ENCODE measurements at places on chromosomes 11 and 22.

DNA sequence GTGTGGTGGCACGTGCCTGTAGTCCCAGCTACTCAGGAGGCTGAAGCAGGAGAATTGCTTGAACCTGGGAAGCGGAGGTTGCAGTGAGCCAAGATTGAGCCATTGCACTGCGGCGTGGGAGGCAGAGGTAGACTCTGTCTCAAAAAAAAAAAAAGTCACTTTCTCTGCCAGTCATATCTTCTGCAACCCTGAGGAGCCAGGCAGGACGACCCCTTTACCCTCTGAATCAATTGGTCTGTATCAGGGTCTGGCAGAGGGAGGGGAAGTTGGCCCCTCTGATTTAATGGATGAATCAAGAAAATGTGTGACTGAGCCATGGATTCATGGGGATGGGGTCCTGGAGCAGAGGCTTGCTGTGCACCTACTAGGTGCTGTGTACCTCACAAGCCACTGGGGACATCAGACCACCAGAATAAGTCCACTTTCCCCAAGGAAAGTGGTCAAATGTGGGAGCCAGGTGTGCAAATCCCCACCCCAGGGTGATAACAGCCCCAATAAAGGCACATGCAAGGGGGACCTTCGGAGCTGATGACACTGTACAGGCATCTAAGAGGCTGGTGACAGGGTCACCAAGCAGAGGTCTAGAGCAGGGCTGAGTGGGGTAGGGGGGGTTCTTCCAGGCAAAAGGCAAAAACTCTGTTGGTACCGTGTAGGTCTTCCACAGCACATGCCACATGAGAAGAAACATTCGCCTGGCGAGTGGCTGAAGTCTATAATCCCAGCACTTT, 29.0 kb downstream of the TXN2 start:
- no peak for DNase-seq

- no peak for DNase-seq
These were observed 99.8 kb downstream of the ZBTB16 start for GRCh38 chr11:114159320-114159719.

DNA sequence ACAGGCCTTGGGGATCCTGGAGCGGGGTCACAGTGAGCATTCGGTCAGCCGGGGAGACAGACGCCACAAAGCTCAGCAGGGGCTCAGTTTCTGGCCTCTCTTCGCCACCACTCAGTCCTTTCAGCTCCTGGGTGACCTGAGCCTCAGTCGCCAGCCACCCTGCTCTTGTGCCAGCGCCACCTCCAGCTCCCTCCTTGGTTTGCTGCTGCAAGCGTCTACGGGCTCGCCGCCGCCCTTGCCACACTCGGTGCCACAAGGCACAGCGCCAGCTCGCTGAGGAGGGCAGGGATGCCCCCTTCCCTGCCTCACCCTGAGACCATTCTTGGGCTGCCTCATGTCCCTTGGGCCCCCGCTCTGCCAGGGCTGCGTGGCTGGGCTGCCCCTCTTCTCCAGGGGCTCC, 1.5 kb upstream of the EEF1G start:
- DNase-seq, result no peak

GRCh38 chr11:112795142-112795815, 165.9 kb upstream of the NCAM1 start:
- no peak for DNase-seq

- no peak for DNase-seq
These were observed 722.2 kb upstream of the TENM4 start for GRCh38 chr11:80163011-80163410.

DNA sequence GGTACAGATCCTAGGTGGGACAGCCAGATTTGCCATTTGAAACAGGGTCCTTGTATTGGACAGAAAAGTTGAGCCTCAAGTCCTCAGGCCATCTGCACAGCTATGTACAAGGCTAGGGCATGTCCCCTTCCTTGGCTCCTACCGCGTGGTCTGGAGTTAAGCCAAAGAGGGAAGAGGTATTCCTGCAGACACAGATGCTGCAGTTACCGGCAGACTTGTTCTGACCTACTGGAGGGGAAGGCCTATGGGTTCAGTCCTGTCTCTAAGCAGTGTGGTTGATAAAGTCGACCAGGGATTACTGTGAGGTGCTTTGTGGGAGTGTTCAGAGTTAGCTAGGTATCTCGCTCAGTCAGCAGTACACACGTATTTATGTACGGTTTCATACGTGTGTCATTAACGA, 180.6 kb downstream of the ADAMTS15 start:
- no peak for DNase-seq

DNA sequence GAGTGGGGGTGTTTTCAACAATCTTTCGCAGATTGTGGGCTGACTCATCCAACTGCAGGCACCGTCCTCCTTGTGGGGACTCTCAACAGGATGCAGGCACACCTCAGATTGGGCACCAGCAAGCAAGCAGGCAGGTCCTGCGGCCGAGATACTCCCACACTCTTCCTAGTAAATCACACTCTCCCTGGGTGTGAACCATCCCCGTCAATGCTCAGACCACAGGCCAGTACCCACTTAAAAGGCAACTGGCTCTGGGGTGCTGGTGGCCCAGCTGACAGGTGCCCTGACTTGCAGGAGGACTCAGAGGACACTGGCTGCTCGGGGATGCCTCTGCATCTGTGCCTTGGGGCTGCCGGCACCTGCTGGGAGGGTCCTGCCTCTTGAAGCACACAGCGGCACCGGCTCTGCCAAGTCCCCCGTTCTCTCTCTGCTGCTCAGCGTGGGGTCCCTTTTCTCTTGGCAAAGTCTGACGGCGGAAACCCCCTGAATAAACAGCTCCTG, 282.5 kb downstream of the CTTN start:
- no peak for DNase-seq

GRCh38 chr11:58024601-58025091, 965 bp downstream of the OR9Q1 start:
- no peak for DNase-seq

DNA sequence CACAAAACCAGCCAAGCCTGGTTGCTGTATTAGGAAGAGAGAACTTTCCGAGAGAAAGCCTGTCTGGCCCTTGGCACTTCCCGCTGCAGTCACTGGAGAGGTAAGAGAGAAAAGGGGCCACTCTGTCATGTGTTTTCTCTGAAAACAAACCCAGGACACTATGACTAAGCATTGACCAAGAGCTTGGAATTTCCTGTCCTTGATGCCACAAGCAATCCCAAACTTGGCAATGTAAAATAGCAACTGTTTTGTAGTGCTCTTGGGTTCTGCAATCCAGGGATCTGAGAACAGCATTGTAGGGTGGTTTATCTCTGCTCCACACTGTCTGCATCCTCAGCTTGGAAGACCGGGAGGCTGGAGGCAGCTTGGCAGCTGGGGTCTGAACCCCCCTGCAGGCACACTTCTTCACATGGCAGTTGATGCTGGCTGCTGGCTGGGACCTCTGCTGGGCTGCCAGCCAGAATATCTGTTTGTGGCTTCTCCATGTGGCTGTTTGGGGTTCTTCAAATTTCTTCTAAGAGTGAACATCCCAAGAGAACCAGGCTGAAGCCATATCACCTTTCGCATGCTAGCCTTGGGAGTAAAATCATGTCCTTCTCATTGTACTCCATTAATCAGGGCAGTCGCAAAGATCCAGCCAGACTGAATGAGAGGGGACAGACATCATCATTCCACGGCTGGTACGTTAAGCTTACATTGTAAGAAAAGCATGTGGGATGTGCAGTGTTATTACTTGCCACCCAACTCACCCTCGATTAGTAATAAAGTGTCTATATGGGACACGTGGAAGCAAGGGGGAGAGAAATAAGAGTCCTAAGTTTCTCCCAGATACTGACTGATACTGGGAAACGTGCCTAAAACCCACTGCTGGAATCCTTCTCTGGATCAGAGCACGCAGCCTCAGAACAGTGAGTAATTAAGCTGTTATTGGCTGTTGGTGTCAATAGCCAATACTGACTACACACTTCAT, 537.4 kb upstream of the B3GAT1 start:
- DNase-seq, result no peak

GRCh38 chr11:69538854-69539253, 57.4 kb downstream of the LINC01488 start:
- DNase-seq, result no peak

GRCh38 chr22:48004936-48005335, 1242.5 kb downstream of the TBC1D22A start:
- DNase-seq, result no peak

GRCh38 chr22:37329238-37330140, 47.2 kb downstream of the CYTH4 start:
- DNase-seq, result no peak

GRCh38 chr22:35660291-35661127, 12.3 kb downstream of the APOL6 start:
- DNase-seq, result no peak

GRCh38 chr11:101476191-101476590, 107.6 kb downstream of the TRPC6 start:
- DNase-seq, result no peak

GRCh38 chr11:6455070-6455469, 14.3 kb upstream of the HPX start:
- peak; percentile 82 for DNase-seq

- DNase-seq, result no peak
These were observed 80.4 kb downstream of the TRMU start for GRCh38 chr22:46415776-46416519.

DNA sequence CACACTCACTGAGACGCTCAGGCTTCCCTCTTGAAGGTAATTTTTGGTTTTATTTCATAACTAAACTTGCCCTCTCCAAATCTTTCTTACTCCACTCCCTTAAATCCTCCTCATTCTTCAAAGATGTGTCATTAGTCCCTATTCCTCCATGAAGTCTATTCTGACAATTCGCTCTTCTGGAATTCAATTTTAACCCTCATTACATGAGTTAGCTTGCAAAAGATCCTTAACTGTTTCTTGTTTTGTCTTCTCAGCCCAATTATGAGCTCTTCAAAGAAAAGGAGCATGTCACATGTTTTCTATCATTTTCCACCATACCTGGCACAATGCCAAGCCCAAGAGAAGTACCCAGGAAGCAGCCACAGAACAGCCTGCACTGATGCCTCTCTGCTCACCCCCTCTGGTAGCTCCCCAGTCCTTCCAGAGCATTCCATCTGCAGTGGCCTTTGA, 13.0 kb downstream of the GALNT18 start:
- DNase-seq, result no peak

DNA sequence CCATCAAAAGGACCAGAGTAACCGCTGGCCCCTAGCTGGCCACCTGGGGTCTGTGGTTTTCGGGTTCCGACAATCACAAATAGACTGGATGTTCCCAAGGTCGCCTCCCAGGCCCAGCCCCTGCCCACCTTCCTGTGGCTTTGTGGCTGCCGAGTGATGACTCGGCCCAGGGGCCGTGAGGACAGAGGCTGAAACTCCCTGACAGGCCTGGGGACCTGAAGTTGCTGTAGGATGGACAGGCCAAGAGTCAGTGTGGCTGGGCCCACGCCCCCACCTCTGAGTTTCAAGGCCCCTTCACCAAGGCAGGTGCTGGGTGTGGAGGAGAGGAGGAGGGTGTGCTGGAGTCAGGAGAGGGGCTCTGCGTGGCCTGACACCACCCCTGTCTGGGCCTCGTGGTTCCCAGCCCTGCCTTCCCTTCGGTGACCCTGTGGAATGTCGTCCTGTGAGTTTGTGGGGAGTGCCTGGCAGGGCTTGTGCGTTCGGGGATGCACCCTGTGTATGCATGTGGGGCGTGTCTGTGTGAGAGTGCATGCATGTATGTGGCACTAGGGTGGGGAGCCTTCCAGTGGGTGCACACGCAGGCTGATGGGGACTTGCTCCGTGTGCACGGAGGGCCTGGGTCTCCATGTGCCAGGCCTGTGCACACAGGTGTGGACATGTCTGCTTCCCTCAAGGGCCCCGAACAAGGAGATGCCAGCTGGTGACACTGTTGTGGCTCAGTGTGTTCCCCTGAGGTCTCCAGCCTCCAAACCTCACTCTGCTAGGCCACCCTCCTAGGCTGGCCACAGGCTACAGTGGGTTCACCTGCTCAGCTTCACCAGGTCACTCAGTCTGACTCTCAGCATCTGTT, 8.4 kb upstream of the MGAT3 start:
- no peak for DNase-seq

DNA sequence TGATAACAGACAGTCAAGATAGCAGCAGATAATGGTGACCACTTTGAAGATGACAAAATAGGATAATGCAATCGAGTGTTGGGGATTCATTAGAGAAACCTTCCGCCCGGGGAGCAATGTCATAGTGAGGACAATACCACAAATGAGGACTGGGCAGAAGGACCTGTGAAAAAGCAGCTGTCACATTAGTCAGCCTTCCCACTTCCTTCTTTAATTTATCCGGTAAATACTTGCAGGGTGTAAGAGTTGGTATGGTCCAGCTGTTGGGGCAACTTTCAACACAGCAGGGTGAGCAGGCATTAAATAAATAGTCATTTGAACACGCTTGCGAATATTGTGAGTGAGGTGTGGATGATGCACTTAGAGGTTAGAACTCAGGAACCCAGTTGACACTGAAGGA, 132.5 kb upstream of the KIRREL3 start:
- no peak for DNase-seq

- DNase-seq, result no peak
These were observed 1.6 kb downstream of the MRPL17 start for GRCh38 chr11:6681505-6681904.

GRCh38 chr11:133180201-133180600, 352.1 kb downstream of the OPCML start:
- no peak for DNase-seq

GRCh38 chr22:34639911-34640310, 426.0 kb upstream of the ISX start:
- DNase-seq, result no peak

DNA sequence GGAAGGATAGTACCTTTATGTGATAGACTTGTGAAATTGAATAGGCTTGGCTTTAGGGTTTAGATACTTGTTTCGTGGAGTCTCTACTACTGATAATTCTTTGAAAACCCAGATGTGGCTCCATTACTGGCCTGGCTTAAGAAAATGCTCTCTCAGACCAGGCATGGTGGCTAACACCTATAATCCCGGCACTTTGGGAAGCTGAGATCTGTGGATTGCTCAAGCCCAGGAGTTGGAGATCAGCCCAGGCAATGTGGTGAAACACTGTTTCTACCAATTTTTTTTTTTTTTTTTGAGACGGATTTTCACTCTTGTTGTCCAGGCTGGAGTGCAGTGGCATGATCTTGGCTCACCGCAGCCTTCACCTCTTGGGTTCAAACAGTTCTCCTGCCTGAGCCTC, 40.9 kb downstream of the ATG13 start:
- no peak for DNase-seq

DNA sequence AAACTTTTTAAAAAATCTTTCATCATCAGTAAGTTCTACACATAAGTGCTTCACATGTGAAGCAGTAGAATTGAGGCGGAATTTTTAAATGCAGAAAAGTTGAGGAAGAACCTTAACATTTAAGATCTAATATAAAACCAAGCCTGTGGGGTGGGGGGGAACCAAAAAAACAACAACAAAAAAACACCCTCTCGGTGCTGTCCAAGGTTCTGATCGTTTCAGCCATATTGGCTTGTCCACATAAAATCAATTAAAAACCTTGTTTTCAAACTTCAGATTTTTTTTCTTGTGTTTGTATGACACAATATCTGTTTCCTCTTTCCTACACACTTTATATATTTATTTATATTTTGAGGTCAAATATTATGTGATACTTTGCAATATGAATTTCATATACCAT, 130.0 kb downstream of the WNT7B start:
- no peak for DNase-seq

Data from NCI-H187 treated with DMSO at 0.1 percent for 48 hours (cell line).